ENCODE measurements at places on chromosomes 3 and 15.

DNA sequence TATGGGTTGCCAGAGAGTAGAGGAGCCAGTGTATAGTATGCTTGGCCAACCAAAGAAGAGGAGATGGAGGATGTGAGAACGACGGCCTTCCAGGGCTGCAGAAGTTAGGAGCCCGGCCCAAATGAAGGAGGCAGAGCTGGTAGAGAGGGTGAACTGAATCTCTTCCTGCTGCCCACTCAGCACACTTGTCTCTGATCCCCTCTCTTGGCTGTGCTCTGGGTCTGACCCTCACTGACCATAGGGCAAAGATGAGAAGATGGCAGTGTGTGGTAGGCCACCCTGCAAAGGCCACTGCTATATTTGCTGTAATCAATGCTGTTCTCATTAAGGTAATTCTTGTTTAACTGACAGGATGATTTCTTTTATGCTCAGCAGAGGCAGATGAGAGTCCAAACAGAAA lies 256.0 kb downstream of the OCA2 start:
- no peak for DNase-seq

- peak; percentile 64 for DNase-seq
Measured at GRCh38 chr3:193853511-193854219, 260.7 kb downstream of the OPA1 start.

DNA sequence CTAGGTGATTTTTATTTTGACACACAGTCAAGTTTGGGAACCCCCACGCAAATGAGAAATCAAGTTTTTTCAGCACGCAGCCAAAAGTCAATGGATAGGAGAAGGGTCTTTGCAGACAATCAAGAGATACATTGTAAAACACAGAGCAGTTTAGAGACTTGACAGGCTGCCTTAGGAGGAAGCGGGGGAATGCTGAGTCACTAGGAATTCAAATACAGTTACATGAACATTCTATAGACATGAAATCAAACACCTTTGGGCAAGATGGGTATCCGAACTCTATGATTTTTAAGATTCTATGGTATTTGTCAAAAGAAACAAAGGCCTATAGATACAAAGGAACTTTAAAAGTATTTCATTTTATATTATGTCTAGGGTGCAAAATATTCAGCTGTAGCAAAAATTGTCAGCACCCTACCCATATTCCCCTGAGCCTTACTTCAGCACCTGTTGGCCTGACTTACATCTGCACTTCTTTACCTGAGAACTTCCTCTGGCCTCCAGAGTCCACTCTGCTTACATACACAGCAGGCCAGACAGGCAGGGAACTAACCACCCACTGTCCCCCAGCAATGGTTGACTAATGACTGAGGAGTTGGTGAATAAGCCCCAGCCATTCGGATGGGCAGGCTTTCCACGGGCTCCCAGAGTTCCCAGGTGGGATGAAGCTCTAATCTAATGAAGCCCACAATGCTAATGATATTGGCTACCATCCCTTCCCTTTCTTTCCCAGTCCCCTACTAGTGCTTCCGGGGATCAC lies 289.3 kb upstream of the RORA start:
- no peak for DNase-seq

- DNase-seq, result no peak
Measured at GRCh38 chr15:90365414-90366055, 13.5 kb downstream of the ZNF774 start.

DNA sequence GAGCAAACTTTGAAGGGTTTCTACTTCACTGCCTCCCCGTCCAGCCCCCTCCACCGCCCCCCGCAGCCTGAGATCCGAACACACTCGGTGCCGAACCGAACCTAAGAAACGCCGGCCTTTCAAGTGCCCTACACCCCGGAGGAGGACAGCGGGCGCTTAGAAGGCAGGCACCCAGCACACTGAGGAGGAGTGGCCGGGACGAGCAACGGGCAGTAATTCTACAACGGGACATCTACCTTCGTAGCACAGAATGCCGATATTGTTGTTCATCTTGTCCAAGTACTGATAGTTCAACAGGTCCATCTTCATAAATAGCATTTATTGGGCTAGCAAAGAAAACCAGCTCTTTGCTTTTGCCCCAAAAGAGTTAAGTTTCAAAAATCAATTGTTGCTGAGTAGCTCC lies 513 bp downstream of the VGLL4 start:
- DNase-seq, result peak; percentile 27

DNA sequence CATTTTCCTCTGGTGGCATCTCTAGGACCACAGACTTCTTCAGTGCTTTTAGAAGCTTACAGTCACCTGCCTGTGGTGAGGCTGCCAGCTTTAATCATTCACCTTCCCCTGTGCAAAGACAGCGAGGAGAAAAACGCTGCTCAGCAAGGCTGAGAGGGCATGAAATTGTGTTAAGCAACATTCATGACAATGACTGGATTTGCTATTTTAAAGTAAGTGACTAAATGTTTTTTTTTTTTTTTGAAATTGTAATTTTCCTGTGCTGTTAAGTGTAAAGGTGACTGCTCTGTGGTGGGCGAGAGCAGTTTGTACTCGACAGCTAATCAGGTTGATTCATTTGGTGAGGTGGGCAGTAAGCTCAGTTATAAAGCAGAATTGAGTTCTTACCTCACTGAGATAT lies 240.4 kb downstream of the NSUN3 start:
- DNase-seq, result no peak

- no peak for DNase-seq
Measured at GRCh38 chr15:35979608-35980007, 433.6 kb upstream of the DPH6 start.

- no peak for DNase-seq
Measured at GRCh38 chr15:96374499-96374898, 44.0 kb downstream of the NR2F2 start.

GRCh38 chr3:23864931-23865330 lies 51.9 kb downstream of the NKIRAS1 start:
- no peak for DNase-seq

GRCh38 chr3:31035681-31036080 lies 141.2 kb upstream of the GADL1 start:
- DNase-seq, result no peak

DNA sequence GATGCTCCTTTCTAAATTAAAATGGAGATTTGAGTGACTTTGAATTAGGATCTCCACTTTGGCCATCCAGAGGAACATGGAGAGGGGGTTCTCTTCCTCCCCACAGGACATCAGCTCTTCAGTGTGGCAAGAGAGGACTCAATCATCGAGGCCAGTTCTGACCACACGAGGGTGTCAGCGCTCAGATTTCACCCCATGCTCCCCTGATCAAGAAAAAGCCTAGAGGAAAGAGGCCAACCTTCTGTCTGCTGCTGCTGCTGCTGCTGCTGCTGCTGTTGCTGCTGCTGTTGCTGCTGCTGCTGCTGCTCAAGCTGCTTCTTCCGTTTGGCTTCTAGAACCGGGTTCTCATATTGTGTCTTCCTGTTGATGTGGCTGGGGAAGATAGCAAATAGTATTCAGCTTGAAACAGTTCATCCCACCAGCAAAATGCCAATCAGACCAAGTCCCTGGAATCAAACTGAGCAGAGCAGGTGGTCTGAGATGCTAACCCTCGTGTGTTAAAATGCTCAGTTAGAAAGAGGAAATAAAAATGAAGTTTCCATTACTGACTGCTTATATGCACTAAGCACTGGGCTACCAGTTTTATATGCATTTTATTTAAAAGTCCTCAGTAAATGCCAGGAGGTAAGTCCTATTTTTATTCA lies 599.0 kb downstream of the MAGI1 start:
- peak; percentile 2 for DNase-seq

- no peak for DNase-seq
Measured at GRCh38 chr15:62452026-62452425, 286.9 kb upstream of the C2CD4B start.

GRCh38 chr3:127712881-127713771 lies 40.4 kb downstream of the ABTB1 start:
- DNase-seq, result no peak

DNA sequence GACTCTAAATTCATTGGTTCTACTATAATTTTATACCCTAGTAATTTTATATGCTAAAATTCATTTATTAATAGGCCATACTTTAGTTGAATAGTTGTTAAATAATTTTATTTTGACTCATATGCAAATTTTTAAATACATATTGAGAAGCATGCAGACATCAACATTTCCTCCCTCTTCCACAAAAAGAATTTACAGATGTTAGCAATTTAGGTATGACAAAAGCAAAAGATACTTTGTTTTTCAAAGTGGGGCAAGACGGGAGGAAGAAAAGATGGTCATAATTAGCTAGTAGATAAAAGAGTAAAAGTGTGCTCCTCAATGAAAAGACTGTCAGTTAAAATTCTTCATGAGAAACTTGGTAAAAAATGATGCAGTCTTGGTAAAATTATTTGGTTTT lies 148.9 kb upstream of the TSPAN3 start:
- no peak for DNase-seq
